ENCODE measurements at places on chromosomes 7 and 10. TPM values are rescaled to one million over a fixed set of nuclear protein-coding genes. Genes with fewer than 3 reads are reported as not detected.

DNA sequence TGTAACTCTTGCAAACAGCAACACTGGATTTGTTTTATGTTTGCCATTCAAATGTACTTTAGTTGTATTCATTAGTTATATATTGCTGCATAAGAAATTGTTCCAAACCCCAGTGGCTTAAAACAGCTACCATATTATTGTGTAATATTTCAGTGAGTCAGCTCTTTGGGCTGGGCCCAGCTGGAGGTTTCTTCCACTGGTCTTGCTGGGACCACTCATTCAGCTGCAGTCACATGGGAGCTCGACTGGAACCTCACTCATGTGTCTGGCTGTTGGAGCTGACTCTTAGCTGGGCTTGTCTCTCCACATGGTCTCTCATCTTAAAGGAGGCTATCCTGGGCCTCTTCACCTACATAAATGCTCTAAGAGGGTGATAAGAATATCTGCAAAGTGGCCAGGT, 23.2 kb upstream of the PIP4K2A start:
- no peak for DNase-seq

Gene UTF1
- total RNA-seq: not detected

Gene ZNF853
- 2.2 TPM for total RNA-seq

GRCh38 chr7:151139071-151139790, 28.3 kb downstream of the GBX1 start:
- no peak for DNase-seq

Gene ACBD7
- 0.23 TPM for total RNA-seq

DNA sequence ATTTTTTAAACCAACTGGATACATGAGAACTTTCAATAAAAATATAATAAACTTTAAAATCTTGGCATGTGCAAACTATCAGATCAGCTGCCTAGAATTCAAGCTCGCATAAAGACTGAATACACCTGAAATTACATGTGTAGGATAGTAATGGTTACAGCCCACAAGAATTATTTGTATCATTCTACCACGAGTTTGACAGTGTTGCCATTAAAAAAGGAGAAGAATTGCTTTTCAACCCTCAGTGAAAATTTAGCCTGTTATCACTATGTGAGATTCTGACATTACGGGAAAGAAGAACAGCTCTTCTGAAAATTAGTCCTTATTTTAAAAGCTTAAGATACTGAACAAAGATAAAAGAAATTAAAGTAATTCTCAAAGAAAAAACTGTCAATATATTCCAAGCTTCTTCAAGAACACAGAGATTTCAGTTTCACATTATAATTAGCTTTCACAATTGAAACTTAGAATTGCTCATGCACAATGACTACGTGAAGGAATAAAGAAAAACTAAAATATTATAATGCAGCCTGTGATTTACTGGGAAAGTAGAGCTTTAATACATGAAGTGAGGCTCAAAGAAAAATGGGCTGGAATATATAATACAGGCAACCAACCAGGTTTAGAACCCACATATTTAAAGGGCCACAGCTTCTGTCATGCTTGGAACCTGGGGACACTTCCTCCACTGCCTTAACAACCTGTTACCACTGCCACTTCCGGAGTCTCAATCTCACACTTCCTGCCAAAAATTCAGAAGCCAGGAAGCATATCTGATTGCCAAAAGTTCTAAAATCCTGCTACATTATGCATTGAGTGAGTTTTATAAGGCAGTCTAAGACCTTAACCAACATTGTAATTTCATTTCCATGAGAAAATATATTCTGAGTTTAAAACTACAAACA, 23.2 kb downstream of the TPK1 start:
- DNase-seq: peak; percentile 14

- DNase-seq: no peak
Observed at GRCh38 chr10:80612261-80612660, 74.6 kb downstream of the SH2D4B start.

Gene MYOZ1
- total RNA-seq: not detected

GRCh38 chr10:79090134-79090803, 21.5 kb downstream of the ZMIZ1 start:
- DNase-seq: no peak

- no peak for DNase-seq
Observed at GRCh38 chr10:47283101-47283630, 16.8 kb upstream of the GDF10 start.

GRCh38 chr10:86066696-86067095, 299.9 kb downstream of the GRID1 start:
- no peak for DNase-seq

DNA sequence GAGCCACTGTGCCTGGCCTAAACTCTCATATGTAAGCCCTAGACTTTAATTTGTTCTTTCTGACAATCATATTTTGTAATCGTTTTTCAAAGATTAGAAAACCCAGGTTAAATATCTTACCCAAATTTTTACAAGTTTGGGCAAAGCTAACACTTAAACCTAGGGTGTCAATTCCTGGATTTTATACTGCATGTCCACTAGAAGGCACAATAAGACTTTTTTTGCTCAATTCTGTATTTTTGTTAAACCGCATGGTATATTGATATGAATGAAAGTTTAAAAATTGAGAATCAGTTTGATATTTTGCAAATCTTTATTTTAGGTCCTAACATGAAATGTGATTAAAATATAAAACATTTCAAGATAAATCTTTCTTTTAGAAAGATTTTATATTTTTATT, 29.3 kb downstream of the DYNC2I1 start:
- no peak for DNase-seq

DNA sequence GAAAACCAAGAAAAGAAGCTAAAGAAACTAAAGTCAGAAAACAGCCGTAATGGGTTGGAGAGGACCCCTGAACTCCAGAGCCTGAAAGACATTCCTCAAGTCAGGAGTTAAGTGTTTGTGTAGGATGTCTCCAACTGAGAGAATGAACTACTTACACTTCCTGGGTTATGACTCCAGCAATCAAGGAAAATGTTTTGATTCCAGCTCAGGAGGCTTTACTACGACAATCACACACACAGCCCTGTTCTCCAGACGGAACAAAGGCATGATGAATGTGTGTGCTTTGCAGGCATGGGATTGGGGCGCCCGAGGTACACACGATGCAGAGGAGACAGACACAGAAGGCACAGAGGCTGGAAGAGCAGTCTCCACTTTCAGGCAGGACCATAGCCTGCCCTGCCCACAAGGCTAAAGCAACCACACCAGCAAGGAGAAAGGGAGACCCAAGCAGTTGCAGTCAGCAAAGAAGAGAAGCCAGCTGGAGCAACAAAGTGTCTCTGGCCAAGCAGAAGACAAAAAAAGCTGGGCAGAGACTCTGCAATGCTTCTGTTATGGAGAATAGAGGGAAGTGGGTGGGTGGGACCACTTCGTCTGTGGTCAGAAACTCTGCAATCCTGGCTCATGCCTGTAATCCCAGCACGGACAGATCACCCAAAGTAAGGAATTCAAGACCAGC, 89.1 kb downstream of the GRB10 start:
- no peak for DNase-seq

DNA sequence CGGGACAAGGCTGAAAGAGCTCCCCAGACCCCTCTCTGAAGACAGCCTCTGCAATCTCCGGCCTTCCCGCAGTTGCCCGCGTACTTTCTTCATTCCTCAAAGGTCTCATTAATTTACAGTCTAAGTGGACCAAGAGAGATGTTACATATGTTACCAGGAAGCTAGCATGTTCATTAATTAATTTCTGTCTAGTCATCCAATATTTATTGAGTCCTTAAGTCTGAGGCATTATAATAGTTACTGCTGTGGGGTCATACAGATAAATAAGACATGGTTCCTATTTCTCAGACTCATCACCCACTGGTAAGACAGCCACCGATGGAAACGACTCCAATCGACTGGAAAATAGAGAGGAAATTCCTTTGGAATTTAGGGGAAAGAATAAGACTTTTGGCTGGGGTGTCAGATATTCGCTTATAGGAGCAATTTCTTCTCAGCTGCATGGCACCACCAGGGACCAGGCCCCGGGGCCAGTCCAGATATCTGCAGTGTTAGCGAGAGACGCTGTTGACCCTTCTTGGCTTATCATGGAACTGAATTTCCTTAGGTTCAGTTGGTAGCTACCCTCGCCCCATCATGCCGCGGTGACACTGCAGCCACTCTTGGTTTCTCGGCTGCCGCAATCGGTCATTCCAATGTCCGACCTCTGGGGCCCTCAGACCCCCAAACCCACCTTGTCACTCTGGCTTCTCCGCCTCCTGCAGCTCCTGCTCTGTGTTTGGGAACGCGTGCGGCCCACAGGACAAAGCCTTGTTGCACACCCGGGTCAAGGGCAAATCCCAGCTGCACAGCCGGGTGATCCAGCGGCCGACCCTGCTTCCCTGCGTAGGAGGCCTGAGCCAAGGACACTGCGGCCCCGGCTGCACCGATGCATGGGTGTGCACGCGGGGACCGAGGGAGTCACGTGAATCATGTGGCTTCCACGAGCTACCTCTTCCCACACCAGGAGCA, 383.2 kb downstream of the DNAJB6 start:
- no peak for DNase-seq

Data from activated T-cell treated with anti-CD3 and anti-CD28 coated beads, Interleukin-2, amount 50 U/mL, for 4 hours (primary cell).